ENCODE measurements at places on chromosomes 16 and 17. TPM values are rescaled to one million over a fixed set of nuclear protein-coding genes. Genes with fewer than 3 reads are reported as not detected.
A peak's percentile ranks its signal among the peaks of the same experiment; 100 is the strongest.

DNA sequence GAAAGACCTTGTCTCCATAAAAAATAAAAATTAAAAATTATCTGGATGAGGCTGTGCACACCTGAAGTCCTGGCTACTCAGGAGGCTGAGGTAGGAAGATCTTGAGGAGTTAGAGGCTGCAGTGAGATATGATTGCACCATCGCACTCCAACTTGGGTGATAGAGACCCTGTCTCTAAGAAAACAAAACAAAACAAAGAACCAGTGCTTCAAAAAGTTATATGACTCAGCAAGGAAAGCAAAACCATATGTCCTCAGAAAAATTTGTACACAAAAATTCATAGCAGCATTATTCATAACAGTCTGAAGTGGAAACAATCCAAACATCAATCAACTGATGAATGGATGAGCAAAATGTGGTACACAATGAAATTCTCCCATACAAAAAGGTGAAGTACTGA is 48.9 kb downstream of the SLFN5 start:
- DNase-seq: no peak

GRCh38 chr17:76433693-76434092 is 19.3 kb downstream of the UBE2O start:
- no peak for DNase-seq

DNA sequence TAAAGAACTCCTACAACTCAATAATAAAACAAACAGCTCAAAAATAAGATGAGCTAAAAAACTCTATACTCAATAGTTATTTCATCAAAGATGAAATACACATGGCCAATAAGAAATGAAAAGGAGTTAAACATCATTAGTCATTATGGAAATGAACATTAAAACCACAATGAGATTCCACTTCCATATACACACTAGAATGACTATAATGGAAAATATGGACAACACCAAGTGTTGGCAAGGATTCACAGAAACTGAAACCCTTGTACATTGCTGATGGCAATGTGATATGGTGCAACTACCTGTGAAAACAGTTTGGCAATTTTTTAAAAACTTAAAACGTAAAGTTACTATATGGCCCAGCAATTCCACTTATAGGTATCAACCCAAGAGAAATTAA is 91.4 kb downstream of the GRIN2A start:
- no peak for DNase-seq

- no peak for DNase-seq
Observed at GRCh38 chr17:41230094-41230493, 2.2 kb upstream of the KRTAP9-3 start.

DNA sequence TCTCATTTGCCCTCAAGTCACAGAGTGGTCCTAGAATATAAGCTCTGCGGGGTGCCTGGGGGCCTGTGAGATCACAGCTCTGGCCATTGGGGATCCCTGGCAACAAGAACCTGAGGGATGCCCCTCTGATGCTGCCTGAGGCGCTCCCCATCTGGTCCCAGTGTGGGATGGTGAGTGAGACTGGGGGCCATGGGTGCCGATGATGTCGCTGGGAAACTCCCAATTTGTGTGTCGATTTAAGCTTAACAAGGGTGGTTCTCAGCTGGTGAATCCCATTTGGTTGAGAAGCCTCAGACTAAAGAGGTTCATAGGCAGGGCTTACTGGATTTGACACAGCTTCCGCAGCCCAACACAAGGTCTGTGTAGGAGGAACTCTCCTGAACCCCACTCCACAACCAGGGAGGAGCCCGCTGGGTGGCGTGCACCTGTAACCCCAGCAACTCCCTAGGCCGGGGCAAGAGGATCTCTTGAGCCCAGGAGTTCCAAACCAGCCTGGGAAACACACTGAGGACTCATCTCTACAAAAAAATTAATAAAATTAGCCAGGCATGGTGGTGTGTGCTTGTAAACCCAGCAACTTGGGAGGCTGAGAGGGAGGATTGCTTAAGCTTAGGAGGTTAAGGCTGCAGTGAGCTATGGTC is 63.7 kb upstream of the SIAH1 start:
- DNase-seq: no peak

DNA sequence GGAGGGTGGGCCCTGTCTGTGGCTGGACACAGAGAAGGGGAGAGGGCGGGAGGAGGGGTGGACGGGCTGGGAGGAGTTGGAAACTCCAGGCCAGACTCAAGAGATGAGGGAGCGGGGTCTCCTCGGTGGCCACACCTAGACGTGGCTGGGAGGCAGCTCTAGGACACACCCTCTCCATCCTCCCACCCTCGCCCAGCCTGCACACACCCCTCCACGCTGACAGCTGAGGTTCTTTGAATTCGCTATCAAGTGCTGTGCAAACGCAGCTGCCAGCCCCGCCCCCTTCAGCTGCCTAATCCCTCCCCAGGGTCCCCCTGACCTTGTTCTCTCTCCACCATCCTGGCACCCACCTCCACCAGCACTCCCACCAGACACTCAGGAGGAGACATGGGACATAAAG is 48.7 kb downstream of the DNAH17 start:
- no peak for DNase-seq

DNA sequence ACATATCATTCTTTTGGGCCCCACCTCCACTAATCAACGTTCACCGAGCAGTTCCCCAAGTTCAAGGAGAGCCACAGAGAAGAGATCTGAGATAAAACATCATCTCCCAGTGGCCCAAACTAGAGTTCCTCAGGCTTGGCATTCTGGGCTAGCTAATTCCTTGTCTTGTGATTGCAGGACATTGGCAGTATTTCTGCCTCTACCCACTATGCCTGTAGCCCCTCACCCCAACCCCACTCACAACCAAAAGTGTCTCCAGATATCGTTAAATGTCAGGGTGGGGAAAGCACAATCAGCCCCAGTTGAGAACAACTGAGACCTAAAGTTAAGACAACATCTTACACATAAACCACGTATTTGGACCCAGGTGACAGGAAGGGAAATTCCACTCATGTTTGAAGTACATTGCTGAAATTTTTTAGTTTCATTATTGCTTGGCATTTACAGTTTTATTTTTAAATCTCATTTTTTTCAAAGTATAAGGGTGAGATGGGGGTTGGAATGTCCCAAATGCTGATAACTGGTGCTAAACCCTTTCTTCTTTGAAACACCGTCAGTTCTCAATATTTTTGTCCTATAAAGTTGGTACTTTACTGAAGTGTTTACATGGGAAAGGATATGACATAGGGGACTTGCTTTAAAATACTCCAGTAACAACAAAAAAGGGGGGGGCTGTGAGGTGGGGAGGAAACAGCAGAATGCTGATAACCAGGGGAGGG is 13.6 kb downstream of the ZC3H7A start:
- DNase-seq: peak; percentile 42

DNA sequence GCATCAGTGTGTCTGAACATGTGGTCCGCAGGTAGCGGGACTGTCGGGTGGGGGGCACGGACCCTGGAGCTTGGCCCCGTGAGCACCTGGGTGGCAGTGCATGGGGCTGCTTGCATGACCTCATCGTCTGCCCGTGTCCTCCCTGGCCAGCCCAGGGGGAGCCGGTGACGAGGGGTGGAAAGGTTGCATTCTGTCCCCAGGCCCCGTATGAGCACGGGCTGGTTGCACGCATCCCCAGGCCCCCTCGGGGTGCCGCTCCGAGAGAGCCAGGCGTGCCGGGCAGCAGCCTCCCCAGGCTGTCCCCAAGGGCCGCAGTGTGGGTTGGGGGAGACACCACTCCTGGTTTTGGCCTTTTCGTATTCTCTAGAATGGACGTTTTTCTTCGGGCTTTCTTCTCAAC is 29.9 kb downstream of the TSC2 start:
- no peak for DNase-seq

GRCh38 chr17:42674755-42675347 is 1.9 kb downstream of the PLEKHH3 start:
- DNase-seq: no peak

- no peak for DNase-seq
Observed at GRCh38 chr17:30278032-30278431, 13.7 kb downstream of the BLMH start.

UMOD gene
- total RNA-seq: not detected

CBX2 gene
- 2.0 TPM for total RNA-seq

MYH11 gene
- total RNA-seq: 0.08 TPM

SOX8 gene
- 0.10 TPM for total RNA-seq

ZNF830 gene
- 25.4 TPM for total RNA-seq
